ENCODE measurements at places on chromosomes 4 and X.

DNA sequence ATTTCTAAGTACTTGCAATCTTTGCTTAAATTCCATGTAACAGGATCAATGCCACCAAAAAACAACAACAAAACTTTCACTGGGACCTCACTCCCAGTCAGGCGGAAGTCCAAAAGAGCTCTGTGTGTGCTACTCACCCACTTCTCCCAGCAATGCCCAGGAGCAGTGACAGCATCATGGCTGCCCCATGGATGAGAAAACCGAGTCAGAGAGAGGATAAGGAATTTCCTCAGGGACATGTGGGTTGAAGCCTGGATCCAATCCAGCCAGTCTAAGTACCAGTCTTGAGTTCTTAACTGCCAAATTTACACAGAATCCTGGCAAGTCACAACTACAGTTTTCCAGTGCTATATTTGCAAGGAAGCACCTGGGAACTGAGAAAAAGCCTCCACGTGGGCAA lies 64.5 kb downstream of the STX18 start:
- DNase-seq, result peak; percentile 53

GRCh38 chr4:172392741-172393140 lies 579.5 kb downstream of the GALNTL6 start:
- DNase-seq, result no peak

GRCh38 chr4:42819863-42820514 lies 72.5 kb upstream of the GRXCR1 start:
- no peak for DNase-seq

- no peak for DNase-seq
Measured at GRCh38 chr4:24731448-24731847, 63.9 kb upstream of the SOD3 start.

- no peak for DNase-seq
Measured at GRCh38 chr4:41874873-41875272, 60.4 kb upstream of the TMEM33 start.

- DNase-seq, result no peak
Measured at GRCh38 chr4:8703857-8704495, 111.4 kb downstream of the CPZ start.

DNA sequence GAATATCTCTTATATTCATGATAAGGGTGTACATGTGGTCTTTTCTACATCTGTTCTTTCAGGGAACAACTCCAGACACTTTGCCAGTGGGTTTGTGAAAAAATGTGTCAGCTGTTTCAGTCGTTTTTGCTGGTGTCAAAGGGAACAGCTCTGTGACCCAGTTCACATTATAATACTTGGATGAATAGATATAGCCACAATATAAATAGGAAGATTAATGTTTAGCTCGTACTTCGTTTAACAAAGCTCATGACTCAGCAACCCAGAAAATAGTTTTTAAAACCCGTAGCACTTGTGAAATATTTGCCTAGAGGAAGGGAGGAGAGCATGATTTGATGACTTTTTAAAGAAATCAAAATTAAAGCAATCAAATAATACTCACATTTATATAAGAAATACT lies 7.9 kb downstream of the LIAS start:
- no peak for DNase-seq

- DNase-seq, result peak; percentile 94
Measured at GRCh38 chr4:76459291-76459723, 24.3 kb downstream of the SHROOM3 start.

DNA sequence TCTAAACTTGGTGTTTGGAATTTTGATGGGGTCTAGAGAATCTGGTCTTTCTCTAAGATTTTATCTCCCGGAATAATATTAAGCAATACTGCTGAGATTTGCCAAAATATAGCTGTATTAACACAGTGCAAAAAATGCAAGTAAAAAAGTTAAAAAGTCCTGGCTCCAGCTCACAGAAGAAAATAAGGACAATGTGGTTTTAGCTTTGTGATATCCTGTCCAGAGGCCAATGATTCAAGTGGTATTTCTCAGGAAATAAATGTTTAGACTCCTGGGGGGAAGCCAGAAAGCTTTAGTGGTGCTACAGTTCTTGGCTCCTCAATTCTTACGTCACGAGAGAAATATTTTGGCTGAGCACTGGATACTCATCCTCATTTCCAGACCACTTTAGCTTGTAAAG lies 40.9 kb upstream of the IL13RA2 start:
- peak; percentile 87 for DNase-seq

- DNase-seq, result no peak
Measured at GRCh38 chr4:61740886-61741285, 540.8 kb downstream of the ADGRL3 start.

GRCh38 chr4:133493776-133494175 lies 344.7 kb downstream of the PCDH10 start:
- no peak for DNase-seq

DNA sequence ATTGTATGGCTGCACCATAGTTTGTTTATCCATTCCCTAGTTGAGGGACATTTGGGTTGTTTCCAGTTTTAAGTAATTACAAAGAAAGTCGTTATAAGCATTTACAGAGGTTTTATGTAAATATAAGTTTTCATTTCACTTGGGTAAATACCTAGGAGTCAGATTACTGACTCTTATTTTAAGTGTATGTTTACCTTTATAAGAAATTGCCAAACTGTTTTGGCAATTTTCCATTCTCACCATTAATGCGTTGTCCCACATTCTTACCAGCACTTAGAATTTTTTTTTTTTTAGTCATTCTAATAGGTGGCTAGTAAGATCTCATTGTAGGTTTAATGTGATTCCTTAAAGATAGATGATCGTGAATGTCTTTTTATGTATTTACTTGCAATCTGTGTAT lies 121.5 kb upstream of the NR3C2 start:
- DNase-seq, result no peak

GRCh38 chrX:11890836-11891514 lies 132.9 kb downstream of the MSL3 start:
- no peak for DNase-seq

GRCh38 chr4:1002131-1002630 lies 9.0 kb upstream of the SLC26A1 start:
- DNase-seq, result no peak

DNA sequence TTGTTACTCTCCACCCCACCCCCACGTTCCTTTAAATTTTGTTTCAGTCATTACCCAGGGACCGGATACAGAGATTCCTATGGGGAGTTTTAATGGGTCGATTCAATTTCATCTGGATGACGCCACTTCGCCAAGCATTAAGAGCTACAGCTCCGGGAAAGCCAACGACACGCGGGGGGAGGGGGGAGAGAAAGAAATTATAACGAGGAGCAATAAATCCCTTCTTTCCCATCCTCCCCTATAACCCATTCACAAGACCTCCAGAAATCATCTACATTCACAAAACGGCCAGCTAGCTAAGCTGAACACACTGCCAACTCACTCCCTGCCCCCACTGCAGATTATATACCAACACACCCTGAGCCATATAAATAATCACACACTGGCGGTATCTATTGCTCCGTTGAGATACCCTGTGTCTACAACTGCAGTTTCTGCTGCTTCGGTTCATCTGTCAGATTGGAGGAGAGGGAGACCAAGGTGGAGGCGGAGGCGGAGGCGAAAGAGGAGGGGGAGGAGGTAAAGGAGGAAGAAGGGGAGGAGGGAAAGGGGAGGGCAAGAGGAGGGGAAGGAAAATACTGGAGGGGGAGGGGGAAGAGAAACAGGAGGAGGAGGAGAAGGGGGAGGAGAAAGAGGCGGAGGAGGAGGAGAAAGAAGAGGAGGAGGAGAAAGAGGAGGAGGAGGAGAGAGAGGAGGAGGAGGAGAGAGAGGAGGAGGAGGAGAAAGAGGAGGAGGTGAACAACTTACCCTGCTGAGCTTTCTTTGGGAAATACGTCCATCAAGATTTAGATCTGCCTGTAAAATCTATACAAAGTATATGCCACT lies 113.9 kb upstream of the VAMP7 start:
- DNase-seq, result peak; percentile 85

GRCh38 chr4:123250843-123251242 lies 145.8 kb upstream of the SPRY1 start:
- peak; percentile 47 for DNase-seq

DNA sequence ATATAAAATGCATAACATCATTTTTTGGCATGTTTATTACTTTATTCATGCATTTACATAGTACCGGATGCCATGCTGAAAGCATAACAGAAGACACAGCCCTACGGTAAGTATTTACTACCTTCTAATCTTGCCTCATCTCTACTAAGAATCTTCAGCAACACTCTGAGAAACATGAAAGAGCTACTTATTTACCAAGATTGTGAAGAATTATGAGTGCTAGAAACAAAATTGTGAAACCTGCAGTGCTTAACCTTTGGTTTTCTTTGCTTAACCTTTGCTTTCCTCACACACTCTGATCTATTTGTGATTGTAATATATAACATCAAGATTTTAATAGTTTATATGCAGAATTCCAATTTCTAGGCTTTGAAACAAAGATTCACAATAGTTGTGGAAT lies 7.4 kb downstream of the ANTXR2 start:
- no peak for DNase-seq

GRCh38 chr4:98518559-98519267 lies 139.7 kb downstream of the TSPAN5 start:
- no peak for DNase-seq

DNA sequence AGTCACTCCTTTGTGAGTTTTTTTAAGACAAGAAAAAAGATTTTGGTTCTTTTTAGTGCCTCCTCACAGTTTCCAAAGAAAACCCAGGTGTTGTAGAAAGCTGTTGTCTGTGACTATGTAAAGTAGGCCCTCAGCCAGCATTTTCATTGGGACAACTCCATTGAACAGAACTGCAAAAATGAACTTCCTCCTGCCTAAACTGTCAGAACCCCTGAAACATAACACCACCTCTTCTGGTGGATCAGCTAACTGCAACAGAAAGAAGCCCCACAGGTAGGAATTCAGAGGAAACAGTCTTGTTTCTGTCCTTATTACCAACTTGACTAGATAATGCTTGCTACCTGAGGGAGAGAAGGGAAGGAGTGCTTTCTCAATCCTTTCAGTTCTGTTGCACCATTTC lies 3.4 kb upstream of the ATP11C start:
- no peak for DNase-seq

Data from fibroblast of skin of back (primary cell).